ENCODE measurements at places on chromosomes 3 and 15.

DNA sequence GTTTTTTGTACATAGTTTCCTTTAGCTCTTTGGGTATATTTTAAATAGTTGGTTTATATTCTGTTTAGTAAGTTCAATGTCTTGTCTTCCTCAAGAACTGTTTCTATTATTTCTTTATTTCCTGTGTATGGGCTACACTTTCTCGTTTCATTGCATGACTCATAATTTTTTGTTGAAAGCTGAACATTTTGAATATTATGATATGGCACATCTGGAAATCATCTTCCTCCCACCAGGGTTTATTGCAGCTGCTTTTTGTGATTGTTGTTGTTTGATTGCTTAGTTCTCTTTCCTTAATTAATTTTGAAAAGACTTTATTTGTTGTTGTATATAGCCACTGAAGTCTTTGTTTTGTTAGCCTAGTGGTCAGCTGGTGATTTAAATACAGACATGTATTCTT is 43.8 kb downstream of the LSM3 start:
- H3K4me1 ChIP-seq: no peaks in the 10 kb centered on the region
- H3K36me3 ChIP-seq: no peaks in the 10 kb centered on the region
- DNase-seq: no peak
- no peaks in the 10 kb centered on the region for H3K27me3 ChIP-seq
- H3K27ac ChIP-seq: no peak overlapping the region
- H3K4me3 ChIP-seq: no peak overlapping the region

GRCh38 chr3:73401616-73402279 is 223.0 kb downstream of the PDZRN3 start:
- no peak for DNase-seq
- H3K27ac ChIP-seq: no peak overlapping the region
- H3K4me3 ChIP-seq: no peak overlapping the region
- H3K36me3 ChIP-seq: peaks cover 14% of the 10 kb centered on the region
- no peaks in the 10 kb centered on the region for H3K27me3 ChIP-seq

DNA sequence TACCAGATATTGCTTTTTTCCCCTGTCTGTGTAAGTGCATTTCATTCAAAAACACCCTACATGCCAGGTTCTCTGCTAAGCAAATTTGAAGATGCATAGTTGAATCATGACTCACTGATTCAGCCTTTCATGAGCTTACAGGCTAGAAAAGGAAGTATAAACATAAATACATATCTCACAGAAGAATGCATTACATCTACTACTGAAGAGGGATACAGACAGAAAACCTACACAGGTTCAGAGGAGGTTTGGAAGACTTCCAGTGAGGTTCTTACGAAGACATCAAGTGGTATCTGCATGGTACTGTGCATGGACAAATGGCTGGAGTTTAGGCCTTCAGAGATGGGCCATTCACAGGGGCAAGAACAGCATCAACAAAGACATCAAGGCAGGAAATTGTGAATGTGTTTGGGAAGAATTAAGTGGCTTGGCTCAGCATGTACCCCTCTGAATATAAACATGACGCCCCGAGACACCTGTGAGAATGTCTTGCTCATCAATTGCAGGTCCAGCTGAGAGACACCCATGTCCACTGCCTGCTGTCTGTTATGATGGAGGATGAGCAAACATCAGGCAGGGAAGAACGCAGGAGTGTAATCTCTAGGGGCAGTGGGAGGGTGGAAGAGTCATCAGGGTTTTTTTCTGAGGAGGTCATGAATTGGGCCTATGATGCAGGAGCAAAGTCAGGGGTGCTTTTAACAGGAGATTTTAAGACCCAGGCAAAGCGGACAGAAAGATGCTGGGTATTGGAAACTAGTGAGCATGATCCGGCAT is 105.1 kb upstream of the GALNT15 start:
- DNase-seq: no peak
- no peaks in the 10 kb centered on the region for H3K36me3 ChIP-seq
- H3K4me3 ChIP-seq: no peak overlapping the region
- H3K4me1 ChIP-seq: peaks cover 32% of the 10 kb centered on the region
- H3K27ac ChIP-seq: no peak overlapping the region
- no peaks in the 10 kb centered on the region for H3K27me3 ChIP-seq

GRCh38 chr15:60580650-60581376 is 101.9 kb upstream of the ICE2 start:
- H3K27me3 ChIP-seq: no peaks in the 10 kb centered on the region
- H3K27ac ChIP-seq: no peak overlapping the region
- peaks cover 9% of the 10 kb centered on the region for H3K4me1 ChIP-seq
- no peak for DNase-seq
- H3K4me3 ChIP-seq: no peak overlapping the region

- no peak overlapping the region for H3K4me3 ChIP-seq
- H3K27ac ChIP-seq: no peak overlapping the region
- H3K4me1 ChIP-seq: no peaks in the 10 kb centered on the region
- H3K27me3 ChIP-seq: no peaks in the 10 kb centered on the region
- no peaks in the 10 kb centered on the region for H3K36me3 ChIP-seq
- DNase-seq: no peak
Observed at GRCh38 chr3:9026320-9027045, 63.2 kb upstream of the RAD18 start.

DNA sequence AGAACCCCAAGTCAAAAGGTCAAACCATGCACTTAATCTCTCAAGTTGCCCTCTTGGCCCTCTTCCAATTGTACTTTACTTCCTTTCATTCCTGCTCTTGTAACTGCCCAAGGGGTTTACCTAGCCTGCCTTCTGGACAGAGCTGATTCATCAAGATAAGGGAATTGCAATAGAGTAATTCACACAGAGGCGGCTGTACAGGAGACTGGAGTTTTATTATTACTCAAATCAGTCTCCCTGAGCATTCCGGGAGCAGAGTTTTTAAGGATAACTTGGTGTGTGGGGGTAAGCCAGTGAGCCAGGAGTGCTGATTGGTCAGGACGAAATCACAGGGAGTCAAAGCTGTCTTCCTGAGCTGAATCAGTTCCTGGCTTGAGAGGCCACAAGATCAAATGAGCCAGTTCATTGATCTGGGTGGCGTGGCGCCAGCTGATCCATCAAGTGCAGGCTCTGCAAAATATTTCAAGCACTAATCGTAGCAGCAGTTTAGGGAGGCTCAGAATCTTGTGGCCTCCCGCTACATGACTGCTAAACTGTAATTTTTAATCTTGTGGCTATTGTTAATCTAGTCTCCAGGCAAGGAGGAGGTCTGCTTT is 590.0 kb downstream of the EPHA3 start:
- H3K27me3 ChIP-seq: no peaks in the 10 kb centered on the region
- H3K4me1 ChIP-seq: peaks cover 4% of the 10 kb centered on the region
- no peak overlapping the region for H3K27ac ChIP-seq
- no peak overlapping the region for H3K4me3 ChIP-seq
- no peak for DNase-seq
- no peaks in the 10 kb centered on the region for H3K36me3 ChIP-seq

GRCh38 chr3:123075359-123075758 is 8.5 kb downstream of the PDIA5 start:
- no peaks in the 10 kb centered on the region for H3K27me3 ChIP-seq
- no peaks in the 10 kb centered on the region for H3K36me3 ChIP-seq
- H3K4me3 ChIP-seq: no peak overlapping the region
- H3K27ac ChIP-seq: no peak overlapping the region
- H3K4me1 ChIP-seq: peaks cover 78% of the 10 kb centered on the region
- DNase-seq: no peak

DNA sequence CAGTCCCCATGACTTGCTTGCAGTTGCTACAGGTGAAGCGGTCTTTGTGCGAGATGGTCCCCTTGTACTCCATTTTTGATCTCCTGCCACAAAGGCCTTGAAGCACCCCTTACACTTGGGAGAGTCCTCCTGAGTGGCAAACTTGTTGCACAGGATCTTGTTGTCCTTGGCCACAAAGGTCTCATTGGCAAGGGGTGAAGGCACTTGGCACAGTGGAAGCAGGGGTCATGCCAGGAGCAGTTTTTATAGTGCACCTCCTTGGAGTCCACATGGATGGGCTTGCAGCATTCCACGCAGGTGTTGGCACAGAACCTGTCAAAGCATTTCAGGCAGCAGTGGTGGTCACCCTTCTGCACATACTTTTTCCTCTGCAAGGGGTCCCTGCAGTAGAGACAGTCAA is 20.3 kb upstream of the SEC62 start:
- H3K27ac ChIP-seq: no peak overlapping the region
- H3K36me3 ChIP-seq: no peaks in the 10 kb centered on the region

DNA sequence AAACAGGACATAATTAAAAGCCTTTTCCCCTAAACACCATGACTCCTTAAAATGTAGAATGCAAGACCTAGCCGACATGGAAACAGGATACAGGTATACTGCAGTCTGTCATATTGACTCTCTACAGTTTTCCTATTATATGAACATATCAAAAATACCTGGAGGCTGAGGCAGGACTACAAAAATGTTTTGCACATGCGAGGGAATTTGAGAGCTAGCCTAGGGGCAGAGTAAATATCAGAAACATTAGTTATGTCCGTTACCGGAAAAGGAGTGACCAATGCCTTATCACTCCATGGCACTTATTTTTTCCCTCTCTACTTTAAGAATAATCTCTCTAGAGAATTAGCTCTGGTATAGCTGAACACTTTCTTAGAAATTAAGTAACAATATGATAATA is 732.3 kb downstream of the TUSC7 start:
- H3K4me1 ChIP-seq: peaks cover 4% of the 10 kb centered on the region
- no peaks in the 10 kb centered on the region for H3K36me3 ChIP-seq
- no peak overlapping the region for H3K4me3 ChIP-seq

GRCh38 chr3:131361464-131362421 is 19.8 kb upstream of the NUDT16 start:
- DNase-seq: peak; percentile 33
- H3K4me3 ChIP-seq: peak overlapping the region; percentile 73
- peaks cover 7% of the 10 kb centered on the region for H3K4me1 ChIP-seq

DNA sequence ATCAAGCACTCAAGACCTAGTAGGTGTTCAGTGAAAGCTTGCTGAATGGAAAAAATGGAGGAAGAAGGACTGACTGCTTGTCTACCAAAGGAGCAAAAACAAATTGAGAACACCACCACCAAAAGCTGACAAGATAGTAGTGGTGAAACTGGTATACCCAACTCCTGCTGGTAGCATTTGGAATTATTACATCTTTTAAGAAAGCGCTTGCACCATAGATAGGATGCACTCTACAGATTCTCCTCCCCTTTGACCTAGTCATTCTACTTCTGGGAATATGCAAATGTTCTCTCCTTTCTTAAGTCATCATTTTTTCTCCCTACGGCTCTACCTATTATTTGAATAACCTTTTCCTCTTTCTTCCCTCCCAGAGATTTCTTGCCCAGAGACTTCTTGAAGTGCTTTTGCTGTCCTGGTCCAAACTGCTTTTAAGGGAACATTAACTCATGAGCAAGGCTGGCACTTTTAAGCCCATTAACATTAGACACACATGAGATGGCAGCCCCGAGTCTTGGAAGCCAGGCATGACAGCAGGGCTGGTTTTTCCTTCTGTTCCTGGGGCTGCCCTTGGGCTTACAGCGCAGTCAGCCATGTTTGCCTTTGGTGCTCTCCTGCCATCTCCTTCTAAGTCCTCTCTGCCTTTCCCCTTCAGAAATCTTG is 75.0 kb upstream of the TLE3 start:
- H3K4me1 ChIP-seq: no peaks in the 10 kb centered on the region
- H3K36me3 ChIP-seq: no peaks in the 10 kb centered on the region
- no peak for DNase-seq
- H3K27me3 ChIP-seq: no peaks in the 10 kb centered on the region

GRCh38 chr3:97839944-97840343 is 18.1 kb downstream of the CRYBG3 start:
- H3K27me3 ChIP-seq: no peaks in the 10 kb centered on the region
- no peaks in the 10 kb centered on the region for H3K36me3 ChIP-seq
- H3K4me1 ChIP-seq: peaks cover 3% of the 10 kb centered on the region

GRCh38 chr3:142650001-142650693 is 54.0 kb downstream of the PLS1 start:
- H3K4me3 ChIP-seq: no peak overlapping the region
- no peaks in the 10 kb centered on the region for H3K36me3 ChIP-seq
- no peak overlapping the region for H3K27ac ChIP-seq
- no peak for DNase-seq
- H3K27me3 ChIP-seq: no peaks in the 10 kb centered on the region
- no peaks in the 10 kb centered on the region for H3K4me1 ChIP-seq

DNA sequence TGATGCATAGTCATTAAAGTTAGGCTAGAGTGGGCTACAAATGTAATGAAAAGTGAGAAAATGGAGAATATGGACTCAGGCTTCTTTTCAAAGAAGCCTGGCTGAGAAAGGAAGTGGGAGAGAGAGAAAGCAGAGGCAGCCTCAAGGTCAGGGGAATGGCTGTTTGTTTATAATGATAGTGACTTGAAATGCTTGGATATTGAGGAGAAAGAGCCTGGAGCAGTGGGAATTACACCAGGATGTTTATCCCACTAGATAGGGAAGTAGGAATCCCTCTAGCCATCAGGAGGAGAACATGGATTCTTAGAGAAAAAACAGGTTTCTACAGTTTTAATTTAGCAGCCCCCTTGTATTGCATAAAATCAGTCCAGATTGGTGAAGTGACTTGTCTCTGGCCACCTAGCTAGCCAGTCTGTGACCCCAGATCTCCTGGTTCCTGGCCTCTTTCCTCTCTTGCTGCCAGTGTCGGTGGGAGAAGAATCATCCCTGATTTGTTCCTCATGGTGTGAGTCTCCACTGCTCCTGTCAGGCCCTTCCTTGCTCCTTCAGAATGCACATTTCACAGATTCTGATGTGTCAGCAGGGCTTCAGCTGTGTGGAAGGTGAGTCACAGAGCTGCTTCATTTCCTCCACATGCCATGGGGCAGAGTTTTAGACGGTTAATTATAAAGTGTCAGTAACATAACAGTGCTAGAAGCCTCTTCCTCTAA is 32.9 kb downstream of the SEMA6D start:
- H3K4me1 ChIP-seq: no peaks in the 10 kb centered on the region
- no peak overlapping the region for H3K4me3 ChIP-seq
- no peaks in the 10 kb centered on the region for H3K36me3 ChIP-seq
- no peak overlapping the region for H3K27ac ChIP-seq

DNA sequence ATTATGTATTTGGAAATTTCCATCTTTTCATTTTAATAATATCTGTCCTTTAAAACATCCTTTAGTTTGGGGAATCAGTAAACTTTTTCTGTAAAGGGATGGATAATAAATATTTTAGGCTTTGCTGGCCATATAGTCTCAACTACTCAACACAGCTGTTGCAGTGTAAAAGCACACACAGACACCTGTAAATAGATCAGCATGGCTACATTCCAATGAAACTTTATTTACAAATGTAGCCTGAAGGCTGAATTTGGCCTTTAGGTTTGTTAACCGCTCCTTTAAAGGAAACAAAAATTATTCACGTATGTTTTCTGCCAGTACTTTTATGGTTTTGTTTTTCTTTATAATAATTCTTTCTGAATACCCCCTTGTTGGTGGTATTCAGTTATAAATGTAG is 184.8 kb downstream of the ADAMTSL3 start:
- no peak overlapping the region for H3K27ac ChIP-seq
- no peaks in the 10 kb centered on the region for H3K27me3 ChIP-seq
- peaks cover 20% of the 10 kb centered on the region for H3K4me1 ChIP-seq
- no peaks in the 10 kb centered on the region for H3K36me3 ChIP-seq

DNA sequence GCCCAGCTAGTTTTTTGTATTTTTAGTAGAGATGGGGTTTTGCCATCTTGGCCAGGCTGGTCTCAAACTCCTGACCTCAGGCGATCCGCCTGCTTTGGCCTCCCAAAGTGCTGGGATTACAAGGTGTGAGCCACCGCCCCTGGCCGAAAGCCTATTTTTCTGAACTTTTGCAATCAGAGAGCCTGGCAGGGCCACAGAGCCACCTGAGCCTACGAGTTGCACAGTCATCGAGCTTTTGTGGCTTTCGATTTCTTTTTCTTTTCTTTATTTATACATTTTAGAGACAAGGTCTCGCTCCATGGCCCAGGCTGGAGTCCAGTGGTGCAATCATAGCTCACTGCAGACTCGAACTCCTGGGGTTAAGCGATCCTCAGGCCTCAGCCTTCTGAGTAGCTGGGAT is 140.4 kb downstream of the NSMCE3 start:
- H3K4me3 ChIP-seq: no peak overlapping the region
- no peaks in the 10 kb centered on the region for H3K27me3 ChIP-seq
- no peak overlapping the region for H3K27ac ChIP-seq
- DNase-seq: no peak
